ENCODE measurements at places on chromosomes 3 and 15. TPM values are rescaled to one million over a fixed set of nuclear protein-coding genes. Genes with fewer than 3 reads are reported as not detected.

The OIP5 gene
- total RNA-seq, result 8.5 TPM

DNA sequence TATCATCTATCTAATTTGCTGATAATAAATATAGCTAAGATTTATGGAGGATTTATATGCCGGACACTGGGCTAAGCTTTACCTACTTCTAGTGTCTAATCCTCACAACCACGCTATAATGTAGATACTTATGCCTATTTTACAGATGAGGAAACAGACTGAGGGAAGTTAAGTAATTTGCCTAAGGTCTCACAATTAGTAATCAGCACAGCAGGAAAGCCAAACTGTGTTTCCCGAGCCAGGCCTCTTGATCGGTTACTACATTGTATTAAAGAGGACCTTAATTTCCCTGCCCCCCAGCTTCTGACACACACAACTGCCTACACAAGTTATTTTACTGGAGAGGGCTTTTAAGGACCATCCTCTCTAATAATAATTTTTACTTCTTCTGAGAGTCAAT lies 40.9 kb downstream of the ONECUT1 start:
- no peaks in the 10 kb centered on the region for H3K36me3 ChIP-seq
- no peak overlapping the region for H3K4me3 ChIP-seq
- H3K27ac ChIP-seq, result no peak overlapping the region
- no peak for DNase-seq
- no peaks in the 10 kb centered on the region for H3K4me1 ChIP-seq

DNA sequence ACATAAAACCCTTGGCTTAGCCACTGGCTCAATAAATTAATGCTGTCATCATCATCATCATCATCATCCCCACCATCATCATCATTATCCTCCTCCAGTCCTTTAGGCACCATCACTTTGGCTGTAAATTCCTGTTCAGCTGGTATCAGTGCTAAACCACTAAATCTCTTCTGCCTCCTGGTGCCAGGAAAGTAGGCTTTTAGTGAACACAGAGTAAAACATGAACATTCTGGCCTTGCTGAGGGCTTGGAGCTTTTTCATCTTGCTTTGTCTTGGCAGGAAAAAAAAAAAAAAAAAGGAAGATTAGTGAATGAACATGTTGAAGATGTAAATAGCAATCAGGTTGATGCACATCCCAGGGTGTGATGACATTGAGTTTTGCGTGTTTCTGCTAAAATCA lies 67.3 kb upstream of the EIF1B start:
- H3K27me3 ChIP-seq, result no peaks in the 10 kb centered on the region
- no peak overlapping the region for H3K4me3 ChIP-seq

The IL17RC gene
- 16.6 TPM for total RNA-seq

DNA sequence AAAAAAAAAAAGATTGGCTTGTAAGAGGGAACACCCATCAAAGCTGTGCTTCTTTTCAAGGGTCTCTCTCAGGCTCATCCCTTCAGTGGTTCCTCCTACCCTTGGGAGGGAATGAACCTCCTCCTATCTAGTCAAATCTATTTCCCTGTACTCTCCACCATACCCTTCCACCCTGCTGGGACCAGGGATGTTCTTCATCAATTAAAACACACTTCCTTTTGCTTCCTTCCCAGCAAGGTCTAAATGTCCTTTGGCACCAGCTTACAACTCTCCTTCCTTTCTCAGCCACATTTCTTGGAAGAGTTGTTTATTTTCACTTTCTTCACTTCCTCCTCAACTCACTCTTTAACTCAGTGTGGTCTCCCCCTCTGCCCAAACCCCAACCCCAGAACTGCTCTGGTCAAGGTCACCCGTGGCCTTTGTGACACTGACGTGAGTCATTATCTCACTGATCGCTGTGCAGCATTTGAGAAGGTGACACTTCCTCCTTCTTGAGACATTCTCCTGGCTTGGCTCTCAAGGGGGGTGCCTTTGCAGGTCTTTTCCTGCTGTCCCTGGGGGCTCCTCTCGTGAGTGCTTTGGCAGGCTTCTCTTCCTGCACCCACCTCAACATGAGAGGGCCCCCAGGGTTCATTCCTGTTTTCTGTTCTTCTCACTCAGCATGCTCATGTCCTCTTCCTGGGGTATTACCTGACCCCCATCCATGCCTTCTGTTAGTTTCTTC lies 210.5 kb upstream of the TLE3 start:
- H3K36me3 ChIP-seq, result no peaks in the 10 kb centered on the region
- DNase-seq, result no peak
- H3K4me1 ChIP-seq, result no peaks in the 10 kb centered on the region
- no peak overlapping the region for H3K27ac ChIP-seq
- H3K27me3 ChIP-seq, result peaks cover 34% of the 10 kb centered on the region

DNA sequence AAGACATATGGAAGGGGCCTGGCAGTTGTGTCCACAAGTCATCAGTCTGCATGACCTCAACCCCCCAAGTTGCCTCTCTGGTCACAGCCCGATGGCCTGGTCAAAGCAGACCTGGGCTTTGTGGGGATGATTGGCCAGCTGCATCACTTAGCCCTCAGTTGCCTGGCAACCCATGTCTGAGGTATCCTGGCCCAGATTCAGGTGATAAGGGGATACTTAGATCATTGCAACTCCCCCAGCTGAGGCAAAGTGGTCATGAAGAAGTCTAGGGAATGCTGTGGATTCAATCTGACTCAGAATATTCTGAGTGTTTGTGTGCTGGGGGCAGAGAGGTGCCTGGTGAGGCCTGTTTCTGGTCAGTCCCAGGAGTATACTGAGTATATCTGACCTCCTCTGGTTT lies 5.0 kb downstream of the GPR156 start:
- peaks cover 16% of the 10 kb centered on the region for H3K27me3 ChIP-seq
- H3K4me3 ChIP-seq, result no peak overlapping the region
- no peak for DNase-seq
- H3K36me3 ChIP-seq, result no peaks in the 10 kb centered on the region
- no peak overlapping the region for H3K27ac ChIP-seq

The FHIT gene
- 9.7 TPM for total RNA-seq

All from endodermal cell (in vitro differentiated cells).